ENCODE measurements at places on chromosomes 13 and 19. TPM values are rescaled to one million over a fixed set of nuclear protein-coding genes. Genes with fewer than 3 reads are reported as not detected.

CYP2F1 gene
- not detected for total RNA-seq

KIR3DL1 gene
- total RNA-seq: not detected

DNA sequence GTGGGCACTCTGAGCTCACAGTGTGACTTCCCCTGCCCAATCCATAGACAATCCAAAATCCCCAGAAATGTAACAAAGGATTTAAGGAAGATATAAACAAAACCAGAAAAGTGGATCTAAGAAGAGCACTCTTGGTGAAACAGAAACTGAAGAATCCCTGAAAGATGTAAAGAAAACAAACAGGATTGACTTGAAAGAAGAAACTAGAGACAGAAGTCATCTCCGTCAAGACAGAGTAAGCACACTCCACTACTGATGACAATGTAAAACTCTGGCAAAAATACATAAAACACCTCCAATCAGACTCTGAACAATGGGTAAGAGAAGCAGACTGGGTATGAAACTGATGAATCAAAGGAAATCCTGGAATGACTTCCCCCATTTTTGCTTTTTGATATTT lies 13.5 kb downstream of the TUBGCP3 start:
- no peak for DNase-seq

DNA sequence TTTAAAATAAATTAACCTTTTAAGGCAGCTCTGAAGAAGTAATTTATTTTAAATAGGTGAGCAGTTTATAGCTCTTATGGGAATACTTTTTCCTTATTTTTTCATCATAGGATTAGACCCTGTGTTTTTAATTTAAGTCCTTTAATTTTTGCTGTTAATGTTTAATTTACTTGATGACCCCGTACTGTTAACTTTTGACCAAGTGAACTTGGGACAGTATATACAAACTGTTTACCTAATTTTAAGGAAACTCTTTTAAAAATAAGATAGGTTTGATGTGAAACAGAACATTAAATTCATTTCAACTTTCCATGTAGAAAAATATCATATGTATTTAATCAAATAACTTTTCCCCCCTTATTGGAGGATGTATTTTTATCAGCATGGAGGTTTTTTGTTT lies 74.4 kb downstream of the KCNRG start:
- DNase-seq: no peak

DNA sequence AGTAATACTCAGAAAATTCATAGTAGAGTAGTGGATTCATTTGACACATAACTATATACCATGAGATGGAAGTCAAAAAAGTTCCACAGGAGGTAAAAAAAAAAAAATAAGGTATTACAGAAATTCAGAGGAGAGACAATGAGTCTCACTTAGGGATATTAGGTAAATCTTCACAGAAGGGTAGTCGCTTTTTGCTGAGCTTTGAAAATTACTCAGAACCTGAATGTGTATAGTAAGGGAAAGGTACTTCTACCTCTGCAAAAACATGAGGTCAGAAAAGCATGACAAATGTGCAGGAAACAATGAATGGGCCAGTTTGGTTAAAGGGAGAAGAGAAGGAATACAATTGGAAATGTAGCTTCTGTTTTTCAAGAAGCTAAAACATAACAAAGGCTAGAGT lies 250.6 kb downstream of the ITGBL1 start:
- no peak for DNase-seq

DNA sequence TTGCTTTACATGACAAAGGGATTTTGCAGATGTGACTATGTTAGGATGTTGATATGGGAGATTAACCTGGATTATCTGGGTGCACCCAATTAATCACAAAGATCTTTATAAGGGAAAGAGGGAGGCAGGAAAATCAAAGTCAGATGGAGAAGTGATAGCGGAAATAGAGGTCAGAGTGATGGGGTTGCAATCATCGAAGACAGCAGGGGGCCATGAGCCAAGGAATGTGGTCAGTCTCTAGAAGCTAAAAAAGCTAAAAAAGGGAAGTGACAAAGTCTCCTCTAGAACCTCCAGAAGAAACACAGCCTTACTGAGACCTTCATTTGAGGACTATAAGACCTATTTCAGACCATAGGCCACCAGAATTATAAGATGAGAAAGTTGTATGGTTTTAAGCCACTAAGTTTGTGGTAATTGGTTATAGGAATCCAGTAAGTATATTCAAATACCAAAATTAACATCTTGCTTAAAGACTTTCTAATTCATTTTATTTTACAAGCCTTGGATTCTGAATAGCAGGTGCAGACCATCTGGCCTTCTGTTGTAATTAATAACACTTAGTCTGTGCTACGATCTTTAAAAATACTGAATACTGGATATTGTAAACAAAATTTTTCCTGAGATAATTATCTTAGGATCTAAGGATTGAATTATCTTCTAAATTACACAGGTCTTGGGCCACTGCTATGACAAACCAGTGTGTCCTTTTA lies 493.4 kb upstream of the PCDH20 start:
- DNase-seq: no peak

DNA sequence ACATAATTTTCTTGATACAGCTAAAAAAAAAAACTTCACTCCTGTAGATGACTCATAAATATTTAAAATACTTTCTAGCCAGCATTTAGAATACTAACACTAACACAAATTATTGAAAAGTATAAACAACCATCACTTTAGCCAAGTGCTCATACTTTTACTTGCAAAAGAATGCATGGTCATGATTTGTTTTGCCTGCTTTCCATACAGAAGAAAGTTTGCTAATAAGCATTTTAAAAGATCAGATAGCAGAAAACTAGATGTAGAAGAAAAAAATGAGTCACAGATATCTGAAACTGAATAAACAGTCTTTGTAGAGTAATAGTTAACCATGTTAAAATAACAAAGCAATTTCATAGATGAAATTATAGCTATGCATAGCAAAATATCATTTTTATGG lies 2280.4 kb upstream of the PCDH20 start:
- peak; percentile 19 for DNase-seq

DNA sequence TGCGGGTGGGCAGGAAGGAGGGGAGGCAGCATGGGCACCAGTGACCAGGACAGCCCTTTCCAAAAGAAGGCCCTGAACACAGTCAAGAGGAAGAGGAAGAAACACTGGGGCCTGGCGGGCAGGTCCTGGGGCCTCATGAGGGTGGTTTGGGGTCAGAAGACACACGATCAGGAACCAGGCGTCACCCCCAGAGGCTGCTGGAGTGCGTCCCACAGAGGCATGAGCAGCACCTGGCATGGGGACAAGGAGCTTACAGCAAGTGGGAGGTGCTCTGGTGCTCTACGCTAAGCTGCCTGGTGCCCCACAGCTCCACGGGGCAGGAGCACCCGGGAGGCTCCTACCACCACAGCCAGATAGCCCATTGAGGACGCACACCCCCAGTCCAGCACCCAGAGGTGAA lies 20.0 kb downstream of the ELL start:
- no peak for DNase-seq

DNA sequence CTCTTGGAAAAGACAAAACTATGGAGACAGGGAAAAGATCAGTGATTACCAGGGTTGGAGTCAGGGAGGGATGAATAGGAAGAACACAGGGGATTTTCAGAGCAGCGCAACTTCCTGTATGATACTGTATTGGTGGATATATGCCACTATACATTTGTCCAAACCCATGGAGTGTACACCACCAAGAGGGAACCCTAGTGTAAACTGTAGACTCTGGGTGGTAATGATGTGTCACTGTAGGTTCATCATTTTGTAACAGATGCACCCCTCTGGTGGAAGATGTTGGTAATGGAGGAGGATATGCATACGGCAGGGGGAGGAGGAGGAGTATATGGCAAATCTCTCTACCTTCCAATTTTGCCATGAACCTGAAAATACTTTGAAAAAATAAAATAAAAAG lies 68.1 kb downstream of the UFM1 start:
- peak; percentile 34 for DNase-seq

All from fibroblast of villous mesenchyme (primary cell).